SJSA1 (cell line): ENCODE measurements at places on chromosomes 2 and 18. TPM values are rescaled to one million over a fixed set of nuclear protein-coding genes. Genes with fewer than 3 reads are reported as not detected.

DNA sequence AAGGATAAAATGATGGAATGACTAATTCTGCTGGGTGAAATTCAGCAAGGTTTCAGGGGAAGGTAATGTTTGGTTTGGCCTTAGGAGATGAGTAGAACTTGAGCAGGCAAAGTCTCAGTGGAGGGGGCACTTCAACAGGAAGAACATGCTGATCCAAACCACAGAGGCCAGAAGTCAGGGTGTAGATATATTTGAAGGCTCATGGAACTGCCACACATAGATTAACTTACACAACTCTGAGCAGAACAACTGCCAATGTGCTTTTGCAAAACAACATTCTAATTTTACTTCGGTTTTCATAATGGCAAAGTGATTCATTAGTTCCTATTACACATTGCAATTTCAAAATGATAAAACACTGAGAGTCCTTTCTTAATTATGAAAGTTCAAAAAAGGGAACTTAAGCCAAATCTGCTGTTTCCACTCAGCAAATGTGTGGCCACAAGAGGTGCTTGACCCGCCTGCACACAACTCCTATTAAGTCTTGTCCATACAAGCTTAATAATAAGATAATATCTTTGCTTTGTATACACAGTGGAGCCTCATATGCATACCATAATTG is 284.8 kb downstream of the MREG start:
- DNase-seq: no peak

DNA sequence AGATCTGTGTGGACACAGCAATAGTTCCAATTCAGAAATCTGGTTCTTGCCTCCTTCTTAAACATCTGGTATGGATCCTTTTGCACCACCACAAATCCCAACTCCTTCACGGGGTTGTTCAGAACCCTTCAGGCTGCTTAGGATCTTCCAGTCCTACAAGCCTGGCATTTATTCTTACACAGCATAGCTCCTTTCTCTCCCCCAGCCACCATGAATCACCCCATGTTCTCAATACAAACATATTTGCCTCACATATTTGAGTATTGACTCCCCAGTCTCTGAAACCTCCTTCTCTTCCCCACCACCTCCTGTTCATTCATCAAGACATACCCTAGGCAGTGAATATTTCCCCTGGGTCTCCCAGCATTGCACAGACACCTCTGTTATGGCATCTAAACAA is 155.2 kb downstream of the ALK start:
- no peak for DNase-seq

DNA sequence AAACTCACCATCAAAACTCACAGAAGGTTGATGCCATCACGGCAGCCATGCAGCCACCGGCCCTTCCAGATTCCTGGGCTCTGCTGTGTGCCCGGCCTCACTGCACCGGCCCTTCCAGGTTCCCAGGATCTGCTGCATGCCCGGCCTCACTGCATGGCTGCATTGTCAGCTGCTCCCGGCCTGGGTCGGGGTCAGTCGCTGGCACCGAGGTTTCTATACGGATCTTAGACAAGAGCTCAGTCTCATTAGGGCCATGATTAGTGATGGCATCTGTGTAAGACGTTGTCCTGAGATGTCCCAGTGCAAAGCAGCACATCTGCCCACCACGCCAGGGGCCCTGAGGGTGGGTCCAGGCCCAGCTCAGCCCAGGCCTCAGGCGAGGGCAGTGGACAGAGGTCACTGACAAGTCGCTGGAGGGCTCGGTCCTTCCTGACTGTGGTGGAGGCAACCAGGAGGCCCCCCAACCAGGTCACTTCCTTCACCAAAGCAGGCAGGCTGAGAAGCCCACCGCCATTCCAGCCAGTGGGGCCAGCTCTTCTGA is 29.4 kb downstream of the TMEM18 start:
- DNase-seq: no peak

DNA sequence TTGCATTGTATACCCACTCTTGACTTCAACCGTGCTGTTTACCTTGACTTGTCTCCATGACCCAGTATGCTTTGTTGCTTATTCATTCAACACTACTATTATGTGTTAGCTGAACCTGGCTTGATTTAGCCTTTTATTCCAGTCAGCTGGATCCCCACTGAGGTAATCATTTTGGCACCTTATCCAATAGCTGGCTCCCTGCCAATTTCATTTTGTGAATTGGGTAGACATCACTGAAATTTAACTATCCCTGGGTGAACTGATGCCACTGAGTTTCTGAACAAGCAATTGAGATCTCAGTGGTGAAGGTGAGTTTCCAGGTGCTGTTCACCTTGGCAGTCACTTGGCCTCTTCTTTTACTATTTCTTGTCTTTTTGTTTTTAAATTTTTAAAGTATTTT is 584.3 kb downstream of the ADCYAP1 start:
- no peak for DNase-seq

DNA sequence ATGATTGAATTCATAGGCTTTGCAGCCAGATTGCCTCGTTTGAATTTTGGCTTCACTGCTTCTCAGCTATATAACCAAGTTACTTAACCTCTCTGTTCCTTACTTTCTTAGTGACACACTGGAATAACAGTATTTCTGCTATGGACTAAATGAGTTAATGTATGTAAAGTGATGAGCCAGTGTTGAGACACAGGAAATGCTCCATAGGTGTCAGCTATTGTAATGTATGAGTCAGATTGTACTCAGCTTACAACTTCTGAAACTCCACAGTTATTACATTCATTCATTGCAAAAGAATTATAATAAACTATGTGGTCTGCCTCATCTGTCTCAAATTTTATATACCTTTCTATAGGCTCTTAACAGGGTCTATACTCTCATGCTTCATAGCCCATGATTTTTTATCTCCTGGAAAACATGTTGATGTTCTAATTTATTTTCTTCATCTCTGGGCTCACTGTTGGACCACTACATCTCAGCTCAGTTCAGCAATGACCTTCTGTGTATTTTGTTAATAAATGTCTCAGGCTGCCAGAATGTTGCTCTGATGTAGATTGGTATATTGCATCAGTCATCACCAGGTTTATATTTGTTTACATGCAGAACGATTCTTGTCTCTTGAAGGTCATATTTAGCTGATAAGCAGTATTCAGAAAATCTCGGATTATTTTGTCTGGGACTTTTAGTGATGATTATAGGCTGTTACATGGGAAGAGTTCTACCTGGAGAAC is 76.2 kb downstream of the MAP3K20 start:
- no peak for DNase-seq

- DNase-seq: no peak
Measured at GRCh38 chr2:218993345-218994315, at the start of gene CRYBA2. TSS of gene CRYBA2 (minus strand) at chr2:218993422. CDS start at chr2:218993176, 246 bp downstream.

GRCh38 chr2:216752855-216753505 is 57.6 kb upstream of the IGFBP5 start:
- DNase-seq: no peak

GRCh38 chr2:22596306-22596705 is 788.7 kb upstream of the KLHL29 start:
- DNase-seq: no peak

DNA sequence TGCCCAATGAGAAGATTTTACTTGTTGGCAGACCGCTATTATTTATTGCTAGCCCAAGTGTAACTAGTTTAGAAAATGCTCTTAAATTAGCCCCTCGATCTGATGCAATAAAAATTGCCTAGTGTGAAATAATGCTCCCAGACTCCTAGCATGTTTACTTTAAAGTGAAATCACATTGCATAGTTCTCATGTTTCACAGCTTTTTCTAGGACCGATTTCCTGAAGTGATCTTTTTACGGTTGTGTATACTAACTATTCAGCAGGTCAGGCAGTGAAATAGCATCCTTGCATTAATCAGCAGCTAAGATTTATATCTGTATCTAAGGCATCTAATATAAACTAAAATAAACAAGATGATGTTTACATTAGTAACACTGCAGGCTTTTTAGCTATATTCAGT is 52.4 kb downstream of the PMS1 start:
- peak; percentile 59 for DNase-seq

DNA sequence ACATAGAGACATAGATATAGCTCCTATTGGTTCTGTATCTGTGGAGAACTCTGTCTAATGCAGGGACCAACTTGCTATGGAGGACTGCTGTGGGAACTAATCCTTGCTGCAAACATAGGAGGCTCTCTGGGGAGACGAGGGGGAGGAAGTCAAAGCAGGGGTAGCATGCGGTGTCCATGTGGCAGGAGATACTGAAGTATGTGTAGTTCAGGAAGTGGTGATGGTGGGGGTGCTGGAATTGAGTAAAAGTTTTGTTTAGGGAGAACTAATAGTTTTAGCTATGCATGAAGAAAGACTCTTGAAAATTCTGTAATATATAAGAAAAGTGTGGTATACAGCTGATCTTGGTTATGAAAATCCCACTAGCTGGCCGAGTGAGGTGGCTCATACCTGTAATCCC is 62.0 kb downstream of the ANKRD44 start:
- DNase-seq: no peak

DNA sequence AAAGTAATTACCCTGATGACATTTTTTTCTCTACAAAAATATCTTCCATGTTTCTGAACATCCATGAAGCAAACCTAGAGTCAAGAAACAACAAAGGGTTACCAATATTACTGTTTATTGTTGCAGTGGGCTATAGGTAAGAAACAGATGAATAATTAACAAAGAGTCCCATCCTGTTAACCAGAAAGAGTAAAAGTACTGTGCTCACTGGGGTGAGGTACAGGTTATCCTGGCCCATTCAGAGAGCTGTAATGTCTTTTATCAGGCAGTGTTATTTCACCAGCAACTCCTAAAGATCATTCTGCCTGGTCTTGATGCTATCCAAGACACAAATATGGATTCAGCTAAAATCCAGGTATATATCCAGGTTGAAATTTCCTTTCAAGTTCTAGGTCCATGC is 754.9 kb downstream of the SATB2 start:
- no peak for DNase-seq

DNA sequence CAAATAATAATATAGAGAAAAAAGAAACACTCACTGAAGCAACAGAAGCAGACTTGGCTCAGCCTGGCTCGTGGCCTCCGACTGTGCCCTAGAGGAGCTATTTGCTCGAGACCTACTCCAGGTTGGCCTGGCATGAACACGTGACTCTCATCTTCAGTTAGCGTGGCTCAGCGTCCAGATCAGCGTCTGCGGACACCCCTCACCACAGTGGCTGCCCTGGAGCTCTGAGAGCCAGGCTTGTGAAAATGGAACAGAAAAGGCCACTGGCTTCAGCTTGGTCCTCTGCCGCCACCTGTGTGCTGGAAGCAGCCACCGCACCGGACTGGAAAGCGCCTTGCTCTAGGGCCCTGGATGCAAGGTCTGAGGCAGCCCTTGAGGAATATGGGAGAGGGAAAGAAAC is 1184.0 kb upstream of the GYPC start:
- DNase-seq: peak; percentile 44

DNA sequence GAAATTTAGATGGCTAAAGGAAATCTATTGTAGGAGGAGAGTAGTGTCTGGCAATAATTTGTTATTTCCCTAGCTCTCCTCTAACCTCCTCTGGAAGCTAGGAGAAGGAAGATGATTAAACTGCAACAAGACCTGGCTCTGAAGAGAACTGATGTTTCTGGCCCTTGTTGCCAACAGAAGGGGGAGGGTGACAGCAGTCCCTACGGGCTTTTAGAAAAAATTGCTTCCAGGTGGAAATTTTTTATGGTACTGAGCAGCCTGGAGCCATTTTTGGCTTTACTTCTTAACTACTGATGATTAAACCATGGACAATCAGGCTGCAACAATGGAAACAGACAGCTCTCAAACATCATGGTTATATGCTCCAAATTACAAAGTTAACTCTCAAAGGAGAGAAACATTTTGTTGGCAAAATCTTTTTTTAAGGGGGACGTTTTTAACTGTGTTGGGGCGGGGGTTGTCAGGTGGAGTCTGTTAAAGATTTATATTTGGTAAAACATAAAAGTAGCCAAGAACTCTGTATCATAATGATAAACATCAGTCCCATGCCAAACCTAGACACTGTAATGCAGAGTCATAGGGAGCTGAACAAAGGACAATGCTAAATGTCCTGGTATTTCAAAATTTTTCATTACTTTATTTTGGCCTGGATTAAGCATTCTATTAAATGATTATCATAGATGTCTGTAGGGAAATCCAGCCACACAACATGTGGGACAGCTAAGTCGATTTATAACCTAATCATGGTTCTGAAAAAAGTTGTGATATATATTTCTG is 70.0 kb downstream of the EXOC6B start:
- peak; percentile 13 for DNase-seq

- no peak for DNase-seq
Measured at GRCh38 chr2:207061181-207061580, 104.6 kb downstream of the KLF7 start.

Gene RBKS
- 1.3 TPM in 1 of 2 replicates, not detected in the other for total RNA-seq

Gene SCYGR8
- not detected in 2 replicates for total RNA-seq

Gene RBFA
- total RNA-seq: 45.5 and 58.7 TPM in 2 replicates
